ENCODE measurements at places on chromosomes 3 and 15.

DNA sequence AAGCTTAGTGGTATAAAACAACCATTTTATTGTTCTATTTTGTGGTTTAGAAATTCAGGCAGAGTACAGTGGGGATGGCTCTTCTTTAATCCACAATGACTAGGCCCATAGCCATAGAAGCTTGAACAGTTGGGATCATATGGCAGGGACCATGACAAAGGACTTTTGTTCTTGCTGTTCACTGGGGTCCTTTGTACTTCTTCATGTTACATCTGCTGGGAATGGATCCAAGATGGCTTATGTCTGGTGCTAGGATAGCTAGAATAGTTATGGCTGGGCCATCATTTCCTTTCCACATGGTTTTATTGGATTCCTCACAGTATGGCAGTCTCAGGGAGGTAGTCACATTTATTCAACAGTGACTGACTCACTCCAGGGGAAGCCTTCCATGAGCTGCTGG, 427.9 kb upstream of the AGTR1 start:
- DNase-seq: no peak

- no peak for DNase-seq
Observed at GRCh38 chr3:147365196-147366115, 40.9 kb downstream of the ZIC4 start.

DNA sequence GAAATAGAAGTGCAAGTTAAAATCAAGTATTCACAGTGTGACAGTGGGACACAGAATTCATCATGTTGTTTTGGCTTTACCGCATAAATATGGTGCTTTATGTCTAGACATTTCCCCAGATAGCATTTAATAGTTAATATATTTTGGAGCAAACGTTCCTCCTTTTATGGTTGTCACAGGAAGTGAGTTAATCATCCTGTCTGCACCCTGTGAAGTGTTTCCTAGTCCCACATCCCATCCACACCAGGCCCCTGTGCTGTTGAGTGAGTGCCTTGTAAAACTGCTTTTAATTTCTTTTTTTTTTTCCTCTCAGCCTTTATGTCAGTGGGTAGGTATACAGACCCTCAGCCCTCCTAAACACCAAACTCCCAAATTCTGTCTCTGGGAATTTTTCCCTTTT, 393.7 kb downstream of the FEZF2 start:
- no peak for DNase-seq

DNA sequence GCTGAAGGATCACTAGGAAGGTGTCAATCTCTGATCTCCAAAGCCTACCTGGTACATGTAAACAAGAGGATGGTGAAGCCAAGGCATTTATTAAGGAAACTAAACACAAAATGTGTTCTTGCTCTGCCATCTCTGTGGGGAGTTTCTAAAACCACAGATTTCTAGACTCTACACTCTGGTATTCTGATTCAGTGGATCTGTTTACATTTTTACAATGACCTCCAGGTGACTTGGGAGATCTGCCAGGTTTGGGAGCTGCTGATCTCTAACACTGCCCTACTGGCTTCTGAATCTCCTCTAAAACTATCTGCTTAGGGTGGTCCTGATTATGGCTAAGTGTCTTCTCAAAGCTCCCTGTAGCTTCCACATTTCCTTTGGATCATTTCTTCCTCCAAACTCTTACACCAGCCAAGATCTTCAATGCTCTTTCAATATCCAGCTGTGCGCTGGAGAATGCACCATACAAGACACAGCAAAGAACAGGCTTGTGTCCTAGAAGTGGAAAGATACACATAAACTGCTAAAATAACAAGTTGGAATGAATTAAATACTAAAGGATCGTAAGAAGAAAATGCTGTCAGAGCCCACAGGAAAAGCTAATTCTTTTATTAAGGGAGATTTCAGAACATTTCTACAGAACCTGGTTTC, 72.7 kb downstream of the GREM1 start:
- no peak for DNase-seq

GRCh38 chr3:54533856-54534255, 394.0 kb downstream of the LRTM1 start:
- no peak for DNase-seq
